Stimulated activated CD4-positive, alpha-beta T cell treated with anti-CD3 and anti-CD28 coated beads, TNF-alpha, amount 100 ng/mL, for 24 hours (primary cell): ENCODE measurements at places on chromosomes 4 and X.
A peak's percentile ranks its signal among the peaks of the same experiment; 100 is the strongest.

DNA sequence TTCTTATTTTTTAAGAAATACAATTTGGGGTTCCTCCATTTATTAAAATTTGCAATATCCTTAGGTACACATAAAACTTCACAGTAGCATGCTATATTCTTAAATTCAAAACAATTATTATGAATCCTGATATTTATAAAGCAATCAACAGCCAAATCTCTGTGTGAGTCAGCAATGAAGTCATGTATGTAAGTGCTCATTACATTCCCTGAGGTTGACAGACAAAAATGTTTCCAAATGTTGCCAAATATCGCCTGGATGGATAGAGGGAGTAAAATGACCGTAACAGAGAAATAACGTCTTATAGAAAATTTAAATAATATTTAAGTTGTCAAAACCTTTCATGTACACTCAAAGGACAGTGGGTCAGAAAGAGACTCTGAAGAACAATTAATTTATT, 220.0 kb downstream of the PCDH18 start:
- DNase-seq: no peak

- DNase-seq: peak; percentile 63
Measured at GRCh38 chr4:128810871-128811570, 1.5 kb downstream of the JADE1 start.

DNA sequence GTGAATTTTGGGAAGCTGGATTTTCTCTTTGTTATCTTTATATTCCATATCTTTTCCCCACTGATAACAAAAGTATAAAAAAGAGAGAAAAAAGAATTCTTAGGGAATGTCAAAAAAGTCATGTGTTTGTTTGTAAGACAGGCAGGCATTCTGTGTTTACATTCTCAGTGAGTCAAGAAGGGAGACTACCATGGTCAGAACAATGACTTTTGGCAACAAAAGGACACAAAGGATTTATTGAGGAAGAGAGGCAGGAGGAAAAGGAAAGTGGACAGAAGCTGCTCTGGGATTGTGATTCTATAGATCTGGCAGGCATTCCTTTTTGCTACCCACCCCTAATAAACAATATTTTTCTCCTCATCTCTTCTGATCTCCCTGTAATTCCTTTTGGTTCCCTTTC, 5.9 kb upstream of the ANK2 start:
- DNase-seq: no peak

DNA sequence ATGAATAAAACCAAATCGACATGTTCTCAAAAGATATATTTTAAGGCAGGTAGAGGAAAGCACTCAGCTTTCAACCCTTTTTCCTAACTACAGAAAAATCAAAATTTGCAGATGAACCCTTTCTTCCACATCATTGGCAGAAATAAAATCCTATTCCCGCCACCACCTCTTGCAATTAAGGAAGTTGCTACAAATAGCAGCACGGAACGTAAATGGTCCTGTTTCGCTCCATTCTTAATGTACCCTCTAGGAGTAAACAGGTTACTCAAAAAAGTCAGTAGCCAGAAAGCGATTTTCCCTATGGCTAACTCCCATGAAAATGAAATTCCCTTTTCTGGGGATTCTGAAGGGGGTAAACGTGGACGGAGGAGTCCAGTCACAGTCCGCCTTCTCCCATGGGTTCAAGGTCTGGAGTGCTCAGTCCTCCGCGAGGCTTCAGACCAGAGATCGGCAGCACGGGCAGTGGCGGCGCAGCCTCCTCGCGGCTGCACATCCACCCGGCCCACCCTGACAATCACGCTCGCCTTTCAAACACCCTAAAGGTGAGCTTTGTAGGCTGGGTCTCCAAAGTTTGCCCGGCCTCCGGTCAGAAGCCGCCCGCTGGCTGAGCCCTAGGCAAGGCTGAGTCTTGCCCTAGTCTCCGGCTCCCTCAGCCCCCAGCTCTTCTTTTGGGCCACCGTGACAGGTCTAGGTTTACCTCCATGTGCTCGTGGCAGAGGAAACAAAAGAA, 1.8 kb downstream of the ATP11C start:
- no peak for DNase-seq

DNA sequence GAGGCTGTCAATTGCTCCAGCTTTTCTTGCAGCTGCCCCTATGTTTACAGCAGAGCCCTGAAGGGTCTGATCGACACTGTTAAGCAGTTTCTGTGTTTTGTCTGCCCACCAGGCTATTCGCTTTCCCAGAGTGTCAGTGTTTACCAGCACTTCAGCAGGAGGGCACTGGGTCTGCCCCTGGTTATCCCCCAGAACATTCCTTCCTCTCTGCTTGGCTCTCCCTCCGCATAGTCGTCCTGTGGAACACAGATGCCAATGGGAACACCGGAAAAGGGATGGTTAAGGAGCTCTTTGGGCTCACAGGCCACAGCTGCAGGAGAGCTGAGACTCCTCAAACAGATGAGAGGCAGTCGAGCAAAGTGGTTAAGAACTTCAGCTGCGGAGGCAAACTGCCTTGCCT, 71.3 kb upstream of the FBXW7 start:
- no peak for DNase-seq
